ENCODE measurements at places on chromosomes 5 and 9.
A peak's percentile ranks its signal among the peaks of the same experiment; 100 is the strongest.

DNA sequence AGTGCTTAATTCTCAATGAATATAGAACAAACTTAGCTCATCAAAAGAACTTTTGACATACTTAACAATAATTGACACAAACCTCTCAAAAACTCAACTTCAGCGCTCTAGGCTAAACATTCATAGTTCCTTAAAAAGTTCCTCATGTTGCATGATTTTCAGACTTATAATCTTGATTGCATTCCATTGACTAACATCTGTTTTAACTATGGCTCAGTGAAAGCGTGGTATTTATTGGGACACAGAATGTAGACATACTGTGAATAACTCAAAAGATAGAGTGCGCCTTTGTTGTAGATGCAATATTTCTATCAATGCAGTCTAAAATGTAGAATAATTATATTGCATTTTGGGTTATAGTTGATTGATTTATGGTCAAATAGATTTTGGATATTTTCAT lies 227.1 kb upstream of the HAPLN1 start:
- no peak for DNase-seq

DNA sequence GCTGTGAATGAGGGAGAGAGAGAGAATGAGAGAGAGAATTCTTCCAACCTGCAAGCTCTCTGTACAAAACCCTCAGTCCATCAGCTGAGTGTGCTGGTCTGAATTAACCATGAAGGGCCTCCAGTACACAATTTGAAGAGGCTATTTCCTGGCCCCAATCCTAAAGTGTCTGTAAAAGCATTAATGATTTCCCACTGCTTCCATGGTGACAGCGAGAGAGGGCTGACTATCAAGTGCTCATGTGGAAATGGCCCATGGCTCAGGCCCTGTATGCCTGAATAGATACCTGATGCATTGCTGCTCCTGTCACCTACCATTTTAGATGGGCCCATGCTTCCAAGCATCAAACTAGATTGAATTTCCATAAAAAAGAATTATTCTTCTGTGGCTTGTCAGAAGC lies 592.4 kb downstream of the KIF4B start:
- no peak for DNase-seq

- no peak for DNase-seq
Measured at GRCh38 chr5:58318468-58318867, 141.4 kb downstream of the PLK2 start.

- DNase-seq: no peak
Measured at GRCh38 chr5:43560128-43560527, 3.3 kb upstream of the PAIP1 start.

DNA sequence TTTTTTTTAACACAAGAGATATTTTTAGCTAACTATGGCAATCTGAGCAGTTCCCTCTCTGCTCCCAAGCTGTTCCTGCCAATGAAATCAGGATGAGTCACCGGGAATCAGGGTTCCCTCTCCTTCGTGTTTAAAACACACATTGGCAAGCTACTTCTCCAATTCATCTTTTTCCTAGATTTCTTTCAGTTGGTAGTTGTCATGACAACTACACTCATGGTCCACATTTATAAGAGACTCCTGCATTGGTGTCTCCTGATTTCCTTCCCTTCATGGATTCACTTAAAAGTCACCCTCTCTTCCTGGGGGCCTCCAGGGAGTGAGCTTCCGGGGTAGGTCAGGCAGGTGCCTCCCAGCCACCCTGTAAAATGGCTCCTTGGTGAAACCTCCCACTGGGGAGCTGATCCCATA lies 72.3 kb upstream of the NIPAL4 start:
- DNase-seq: no peak

- DNase-seq: no peak
Measured at GRCh38 chr9:68793605-68794343, 88.7 kb downstream of the PIP5K1B start.

- DNase-seq: no peak
Measured at GRCh38 chr5:1058083-1058945, 49.7 kb downstream of the NKD2 start.

GRCh38 chr9:98438666-98439065 lies 183.2 kb upstream of the TBC1D2 start:
- no peak for DNase-seq

DNA sequence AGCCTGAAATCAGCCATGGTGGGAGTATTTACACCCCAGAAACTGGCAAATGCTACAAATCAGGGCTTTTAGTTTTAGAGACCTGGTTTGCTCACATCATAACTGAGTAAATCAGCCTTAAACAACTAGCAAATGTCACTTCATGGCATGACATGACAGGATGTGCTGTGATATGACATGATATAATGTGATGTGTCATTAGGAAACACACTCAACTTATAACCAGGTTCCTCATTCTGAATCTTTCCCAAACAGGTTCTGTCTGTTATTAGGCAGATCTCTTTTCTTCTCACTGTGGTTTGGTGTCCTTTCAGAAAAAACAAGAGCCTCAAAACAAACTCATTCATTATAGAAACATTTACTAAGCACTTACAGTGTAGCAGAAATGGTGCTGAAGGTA lies 90.5 kb downstream of the ADAMTS12 start:
- DNase-seq: no peak

DNA sequence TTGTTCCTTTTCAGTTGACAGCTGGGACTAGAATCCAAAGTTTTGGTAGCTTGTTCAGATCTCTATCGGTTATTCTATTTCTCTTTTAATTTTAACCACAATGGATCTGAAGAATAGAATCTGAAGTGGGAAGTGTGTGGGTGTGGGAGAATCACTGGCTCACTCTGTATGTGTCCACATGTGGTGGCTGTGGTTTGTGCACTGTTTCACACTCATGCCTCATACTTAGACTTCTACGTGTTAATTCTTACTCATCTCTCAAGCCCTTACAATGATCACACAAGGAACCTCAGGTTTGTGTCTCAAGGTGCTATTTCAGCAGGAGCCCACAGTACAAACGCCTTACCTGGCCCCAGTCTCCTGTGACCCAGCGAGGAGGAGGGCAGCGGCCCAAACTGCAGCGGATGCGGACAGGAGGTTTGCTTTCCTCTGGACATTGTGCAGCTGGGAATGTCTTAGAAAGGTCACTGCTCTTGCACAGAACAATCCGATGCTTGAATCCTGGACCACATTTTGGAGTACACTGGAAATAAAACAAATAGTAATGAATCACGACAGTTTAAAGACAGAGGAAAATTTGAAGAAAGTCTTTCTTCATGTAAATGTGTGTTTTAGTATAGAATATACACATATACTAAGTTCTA lies 309.1 kb downstream of the ADAMTS6 start:
- DNase-seq: peak; percentile 20

- no peak for DNase-seq
Measured at GRCh38 chr5:142315096-142315900, 9.5 kb downstream of the SPRY4 start.

- DNase-seq: no peak
Measured at GRCh38 chr5:42157215-42157614, 232.1 kb downstream of the FBXO4 start.

GRCh38 chr5:114408847-114409246 lies 47.0 kb downstream of the KCNN2 start:
- no peak for DNase-seq

GRCh38 chr9:78325343-78325742 lies 28.4 kb downstream of the PSAT1 start:
- no peak for DNase-seq

GRCh38 chr5:134411546-134412266 lies at the start of gene CDKN2AIPNL:
TSS of gene CDKN2AIPNL (minus strand) at chr5:134411881. CDS start at chr5:134411854, 27 bp downstream.
- peak; percentile 79 for DNase-seq

- no peak for DNase-seq
Measured at GRCh38 chr5:176733406-176734262, 76.7 kb upstream of the UNC5A start.

DNA sequence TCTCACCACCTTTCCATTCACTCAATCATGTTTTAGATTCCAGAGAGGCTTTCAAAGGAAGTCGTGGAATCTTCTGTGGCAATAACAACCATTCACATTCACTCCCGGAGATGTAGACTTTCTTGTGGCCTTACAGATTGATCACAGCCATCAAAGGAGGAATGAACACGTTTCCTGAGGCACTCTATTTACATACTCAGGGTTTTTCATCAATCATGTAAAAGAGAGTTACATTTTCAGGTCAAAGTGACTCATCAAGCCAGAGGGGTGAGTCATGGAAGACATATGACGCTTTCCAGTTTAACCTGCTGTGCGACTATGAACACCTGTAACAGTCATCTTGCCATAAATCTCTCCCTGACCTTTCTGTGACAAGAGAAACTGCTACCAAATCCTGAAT lies 39.3 kb upstream of the RAD23B start:
- no peak for DNase-seq

- no peak for DNase-seq
Measured at GRCh38 chr5:3103262-3103811, 351.9 kb upstream of the IRX2 start.

DNA sequence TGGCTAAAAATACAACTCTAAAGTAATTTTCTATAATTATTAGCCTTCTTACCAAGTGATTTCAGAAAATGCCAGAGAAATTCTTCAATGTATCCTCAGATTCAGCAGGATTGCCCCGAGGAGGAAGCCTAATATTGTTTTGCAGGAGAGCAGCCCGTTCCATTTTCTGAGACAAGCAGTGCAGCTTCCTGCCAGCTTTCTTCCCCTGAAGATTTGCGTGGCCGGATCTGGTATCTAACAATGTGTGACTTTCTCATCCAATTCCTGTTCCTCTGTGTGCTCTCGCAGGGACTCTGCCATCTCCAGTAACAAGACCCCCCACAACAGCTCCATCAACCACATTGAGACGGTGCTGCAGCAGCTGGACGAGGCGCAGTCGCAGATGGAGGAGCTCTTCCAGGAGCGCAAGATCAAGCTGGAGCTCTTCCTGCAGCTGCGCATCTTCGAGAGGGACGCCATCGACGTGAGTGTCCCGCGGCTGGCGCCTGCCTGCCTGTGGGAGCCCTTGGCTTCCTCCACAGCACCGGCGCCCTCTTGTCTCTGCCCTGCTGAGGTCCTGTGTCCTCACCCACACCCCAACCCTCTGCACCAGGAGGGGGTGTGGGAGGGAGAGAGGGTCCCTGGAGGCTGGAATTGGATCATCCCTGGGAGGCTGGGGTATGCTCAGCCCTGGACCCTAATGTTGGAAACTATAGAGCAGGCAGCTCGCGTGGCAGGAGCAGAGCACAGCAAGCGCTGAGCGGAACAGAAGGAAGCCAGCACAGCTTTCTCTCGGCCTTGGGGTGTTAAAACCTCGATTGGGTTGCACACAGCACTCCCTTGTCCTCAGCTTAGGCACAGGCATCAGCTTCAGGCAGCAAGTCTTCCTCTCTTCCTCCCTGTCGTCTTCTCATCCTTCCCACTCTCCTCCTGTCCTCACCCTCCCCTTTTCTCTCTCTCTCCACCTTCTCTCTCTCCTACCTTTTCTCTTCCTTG lies 216.2 kb downstream of the TRIO start:
- DNase-seq: no peak

DNA sequence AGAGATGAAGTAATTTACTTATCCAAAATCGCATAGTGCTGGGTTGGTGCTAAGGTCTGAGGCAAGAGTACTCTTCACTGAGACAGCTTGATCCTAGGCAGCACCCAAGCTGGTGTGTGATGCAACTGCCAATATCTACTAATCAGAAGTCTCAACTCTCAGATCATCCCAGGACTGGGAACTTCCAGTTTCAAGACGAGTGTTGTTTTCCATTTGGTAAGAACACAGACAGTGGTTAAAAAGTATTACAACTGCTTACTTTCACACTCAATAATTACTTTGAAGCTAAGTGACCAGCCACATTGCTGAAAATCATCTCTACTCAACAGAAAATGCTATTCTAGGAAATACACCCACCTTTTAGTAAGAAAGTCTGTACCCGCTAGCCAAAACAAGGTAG lies 45.3 kb downstream of the FBXW11 start:
- peak; percentile 74 for DNase-seq

- DNase-seq: peak; percentile 31
Measured at GRCh38 chr5:18159331-18159730, 525.1 kb downstream of the TAF11L14 start.

- DNase-seq: peak; percentile 80
Measured at GRCh38 chr5:66307647-66308241, 163.6 kb downstream of the SREK1 start.

- DNase-seq: peak; percentile 69
Measured at GRCh38 chr5:74766418-74766848, 484 bp downstream of the GFM2 start.

GRCh38 chr9:127742435-127743088 lies 7.5 kb upstream of the TOR2A start:
- DNase-seq: no peak

DNA sequence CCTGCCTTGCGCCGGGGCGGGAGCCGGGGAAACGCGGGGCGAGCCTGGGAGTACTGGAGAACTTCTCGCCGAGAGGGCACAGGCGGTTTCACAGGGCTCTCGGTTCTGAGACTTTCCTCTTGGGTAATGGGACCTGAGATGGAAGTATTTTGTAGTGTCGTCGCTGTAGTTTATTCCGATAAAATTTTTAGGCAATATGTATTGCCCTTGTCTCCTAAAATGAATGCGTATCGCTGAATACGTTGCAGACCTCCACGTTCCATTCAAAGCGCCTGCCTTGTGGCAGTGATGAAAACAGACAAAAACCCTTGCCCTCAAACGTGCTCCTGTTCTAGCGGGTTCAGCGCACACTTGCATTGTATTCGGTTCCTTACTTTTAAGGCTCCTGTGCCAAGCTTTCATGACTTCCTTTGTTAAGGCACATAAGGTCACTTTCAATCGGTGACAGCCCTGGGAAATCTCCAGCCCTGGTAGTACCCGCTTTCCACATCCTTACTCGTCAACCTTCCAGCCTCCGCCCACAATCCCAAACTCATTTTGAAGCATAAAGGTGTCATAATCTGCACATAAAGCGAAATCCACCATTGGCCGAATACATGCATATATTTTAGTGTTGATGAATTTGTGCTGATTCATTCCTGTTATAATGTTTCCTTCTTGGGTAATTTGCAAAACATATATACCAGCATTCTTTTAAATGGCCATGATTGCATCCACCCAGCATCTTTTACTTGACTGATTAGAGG lies 694 bp downstream of the RMI1 start:
- DNase-seq: peak; percentile 53

GRCh38 chr9:73565833-73566465 lies 414.3 kb downstream of the ANXA1 start:
- peak; percentile 56 for DNase-seq

DNA sequence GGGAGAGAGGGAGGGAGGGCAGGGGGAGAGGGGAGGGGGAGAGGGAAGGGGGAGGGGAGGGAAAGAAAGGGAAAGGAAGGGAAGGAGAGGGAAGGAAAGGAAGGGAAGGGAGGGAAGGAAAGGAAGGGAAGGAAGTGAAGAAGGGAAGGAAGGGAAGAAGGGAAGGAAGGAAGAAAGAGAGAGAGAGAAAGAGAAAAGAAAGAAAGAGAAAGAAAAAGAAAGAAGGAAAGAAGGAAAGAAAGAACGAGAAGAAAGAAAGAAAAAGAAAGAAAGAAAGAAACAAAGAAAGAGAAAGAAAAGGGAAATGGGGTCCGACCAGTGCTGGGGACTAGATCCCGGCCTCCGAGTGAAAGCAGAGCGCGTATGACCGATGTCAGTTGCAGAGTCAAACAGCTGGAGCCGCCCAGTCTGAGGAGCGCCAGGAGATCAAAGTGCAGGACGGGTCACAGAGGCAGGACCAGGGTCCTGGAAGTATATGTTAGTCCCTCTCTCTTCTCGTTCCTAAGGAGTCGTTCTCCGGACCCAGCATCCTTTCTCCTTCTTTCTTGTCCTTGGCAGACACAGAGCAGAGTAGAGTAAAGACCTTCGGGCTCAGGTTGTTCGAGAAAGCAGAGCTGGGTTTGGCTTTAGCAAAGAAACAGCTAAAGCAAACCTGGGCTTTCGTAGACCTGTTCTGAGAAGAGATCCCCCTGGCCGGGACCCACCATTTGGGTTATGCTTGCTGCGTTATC lies 305.4 kb upstream of the MSX2 start:
- DNase-seq: no peak

GRCh38 chr9:104606152-104606551 lies 725 bp upstream of the OR13C2 start:
- no peak for DNase-seq

- DNase-seq: no peak
Measured at GRCh38 chr9:7510199-7510598, 289.4 kb downstream of the DMAC1 start.
